Right ventricle myocardium inferior (tissue), 1 donor: ENCODE measurements at places on chromosomes 3 and 15.
A peak's percentile ranks its signal among the peaks of the same experiment; 100 is the strongest.

DNA sequence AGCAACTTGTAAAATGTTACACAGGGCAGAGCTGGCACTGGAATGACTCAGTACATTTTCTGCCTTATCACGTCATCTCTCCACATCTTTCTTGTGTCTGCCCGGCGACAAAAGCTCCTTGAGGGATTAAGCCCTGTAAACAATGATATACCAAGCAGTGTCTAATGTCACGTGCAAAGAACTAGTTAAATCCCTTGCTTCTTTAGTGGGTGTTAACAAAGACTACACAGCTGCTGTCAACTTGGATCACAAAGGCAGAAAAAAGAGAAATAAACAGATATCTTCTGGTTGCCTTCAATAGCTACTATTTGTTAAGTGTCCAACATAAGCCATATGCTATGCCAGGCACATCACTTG is 48.1 kb upstream of the FRMD4B start:
- no peak for DNase-seq

DNA sequence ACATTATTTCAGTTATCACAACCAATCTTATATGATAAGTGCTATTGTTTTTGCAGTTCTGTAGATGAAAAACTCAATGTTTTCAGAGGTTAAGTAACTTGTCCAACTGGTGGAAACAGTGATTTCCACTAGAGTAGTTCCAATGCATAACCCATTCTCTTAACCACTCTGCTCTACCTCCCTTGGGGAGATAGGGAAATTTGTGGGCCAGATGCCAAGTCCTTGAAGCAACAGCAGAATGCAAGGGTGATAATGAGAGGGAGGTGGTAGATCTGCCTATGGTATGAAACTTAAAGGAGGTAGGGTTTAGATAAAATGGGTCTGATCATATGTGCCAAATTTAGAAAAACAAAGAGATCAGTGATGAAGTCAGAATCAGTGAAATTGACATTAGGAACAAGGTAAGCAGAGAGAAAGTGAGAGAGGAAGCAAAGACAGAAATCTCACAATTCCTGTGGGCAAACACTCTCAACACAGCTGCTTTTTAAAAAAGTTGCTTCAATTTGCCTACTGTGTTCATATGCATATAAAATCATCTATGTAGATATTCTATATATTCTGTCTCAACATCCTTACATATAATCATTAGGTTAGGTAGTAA is 50.5 kb upstream of the UBP1 start:
- DNase-seq: no peak

GRCh38 chr3:107994956-107995715 is 95.7 kb downstream of the CD47 start:
- DNase-seq: no peak

GRCh38 chr3:67614195-67614594 is 40.2 kb downstream of the SUCLG2 start:
- no peak for DNase-seq

DNA sequence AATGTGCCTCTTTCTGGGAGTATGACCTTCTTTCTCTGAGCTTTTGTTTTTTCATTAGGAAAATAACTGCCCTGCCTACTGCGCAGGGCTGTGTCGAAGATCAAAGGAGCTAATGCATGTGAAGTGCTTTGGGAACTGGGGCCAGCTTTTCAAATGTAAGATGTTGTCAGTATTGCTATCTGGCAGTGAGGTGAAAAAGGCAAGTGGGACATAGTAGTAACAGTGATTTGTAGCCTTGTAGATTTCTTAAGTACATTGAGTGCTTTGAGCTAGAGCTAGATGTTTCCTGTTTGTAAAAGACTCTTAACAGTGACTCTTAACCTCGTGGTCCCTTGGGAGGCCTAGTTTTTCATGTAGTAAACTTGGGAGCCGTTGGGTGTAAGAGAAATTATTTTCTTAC is 126.5 kb downstream of the ECT2 start:
- DNase-seq: no peak

GRCh38 chr3:7015683-7016440 is 154.9 kb downstream of the GRM7 start:
- no peak for DNase-seq

GRCh38 chr15:58053315-58054153 is 12.0 kb downstream of the ALDH1A2 start:
- DNase-seq: no peak

DNA sequence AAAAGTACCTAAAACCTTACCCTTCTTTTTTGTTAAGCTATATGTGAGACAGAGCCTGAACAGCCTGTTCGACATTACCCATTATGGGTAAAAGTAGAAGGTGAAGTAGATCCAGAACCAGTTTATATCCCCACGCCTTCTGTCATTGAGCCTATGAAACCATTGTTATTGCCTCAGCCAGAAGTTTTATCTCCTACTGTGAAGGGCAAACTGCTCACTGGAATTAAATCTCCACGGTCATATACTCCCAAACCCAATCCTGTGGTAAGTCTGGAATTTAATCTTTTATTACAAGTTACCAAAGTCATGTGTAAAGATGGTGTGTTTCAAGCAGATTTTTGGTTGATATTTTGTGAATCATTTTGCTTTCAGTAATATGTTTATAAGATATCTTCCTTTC is 47.1 kb upstream of the MAPKBP1 start:
- DNase-seq: no peak

DNA sequence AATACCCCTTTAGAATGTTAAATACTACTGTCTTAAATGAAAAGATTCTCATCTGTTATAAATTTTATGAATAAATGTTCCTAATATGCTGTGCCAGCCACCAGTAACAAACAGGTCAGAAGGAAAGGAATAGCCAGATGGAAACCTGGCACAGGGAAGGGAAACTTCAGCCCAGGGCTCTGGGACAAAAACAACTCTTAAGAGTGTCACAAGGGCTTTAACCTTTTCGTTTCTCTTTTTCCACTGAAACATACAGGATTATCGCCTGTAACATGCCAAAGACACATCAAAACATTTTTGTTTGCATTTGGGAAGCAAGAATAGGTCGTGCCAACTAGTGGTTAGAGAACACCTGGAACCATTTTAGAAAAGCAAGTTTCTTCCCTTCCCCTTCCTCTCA is 109.0 kb upstream of the NEDD4 start:
- no peak for DNase-seq

- DNase-seq: no peak
Measured at GRCh38 chr3:17585394-17586325, 156.8 kb downstream of the TBC1D5 start.

- DNase-seq: no peak
Measured at GRCh38 chr3:177468331-177468730, 271.0 kb upstream of the TBL1XR1 start.

DNA sequence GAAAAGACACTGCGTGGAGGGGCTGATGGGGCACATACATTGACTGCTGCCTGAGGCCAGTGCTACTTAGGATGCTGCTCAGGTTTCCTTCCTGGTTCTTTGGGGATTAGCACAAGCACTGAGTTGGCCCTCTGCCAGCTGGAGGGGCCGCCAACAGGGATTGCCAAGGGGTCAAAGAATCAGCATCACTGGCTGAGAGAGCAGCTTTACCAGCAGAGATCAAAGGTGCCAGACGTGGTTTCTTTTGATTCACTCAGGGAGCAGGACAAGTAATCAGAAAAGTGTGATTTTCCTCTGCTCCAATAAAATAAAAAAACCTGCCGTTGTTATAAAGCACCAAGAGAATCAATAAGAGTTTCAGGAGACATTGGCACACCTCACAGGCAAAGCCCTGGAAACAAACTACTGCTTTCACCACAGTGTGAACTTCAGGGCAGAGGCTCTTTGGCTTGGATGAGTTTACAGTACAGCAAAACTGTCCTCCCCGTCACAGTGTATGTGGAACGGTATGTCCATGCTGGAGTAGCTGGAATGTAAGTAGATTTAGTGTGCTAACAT is 45.8 kb upstream of the FSIP1 start:
- DNase-seq: no peak

DNA sequence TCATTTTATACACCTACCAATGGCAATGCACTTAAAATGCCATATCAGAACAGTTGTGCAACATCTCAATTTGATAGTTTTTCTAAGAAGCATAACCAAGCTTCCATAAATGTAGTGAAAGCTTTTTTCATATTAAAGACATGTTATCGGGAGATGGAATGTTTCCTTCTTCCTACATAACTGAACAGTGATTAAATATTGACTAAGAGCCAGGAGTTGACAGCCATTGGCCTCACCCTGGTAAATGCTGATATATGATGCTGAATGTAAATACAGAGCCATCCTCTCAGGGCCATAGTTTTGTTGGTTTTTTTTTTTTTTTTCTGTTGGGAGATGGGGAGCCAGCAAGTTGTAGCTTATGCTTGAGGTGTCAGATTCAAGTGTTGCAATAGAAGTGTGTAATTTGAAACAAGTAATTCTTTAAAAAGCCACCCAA is 203.3 kb upstream of the IL12A start:
- DNase-seq: no peak

- DNase-seq: no peak
Measured at GRCh38 chr15:42045211-42045615, 24.4 kb upstream of the PLA2G4E start.

- no peak for DNase-seq
Measured at GRCh38 chr15:71708051-71708429, 102.3 kb upstream of the NR2E3 start.

DNA sequence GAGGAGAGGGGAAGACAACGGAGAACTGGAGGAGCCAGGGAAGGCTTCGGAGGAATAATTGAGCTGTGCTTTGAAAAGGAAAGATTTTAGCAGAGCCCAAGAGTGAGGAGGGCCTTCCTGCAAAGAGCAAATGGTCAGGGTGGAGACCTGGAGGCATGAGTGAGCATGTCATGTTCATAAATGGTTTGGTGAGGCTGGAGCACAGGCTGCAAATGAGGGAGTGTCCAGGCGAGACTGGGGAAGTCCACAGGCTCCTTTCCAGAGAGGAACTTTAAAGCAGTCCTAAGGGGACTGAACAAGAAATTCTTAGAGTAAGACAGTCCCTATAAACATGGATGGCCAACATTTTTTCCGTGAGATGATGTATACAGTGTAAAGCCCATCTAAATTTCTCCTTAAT is 108.8 kb downstream of the THSD4 start:
- no peak for DNase-seq

DNA sequence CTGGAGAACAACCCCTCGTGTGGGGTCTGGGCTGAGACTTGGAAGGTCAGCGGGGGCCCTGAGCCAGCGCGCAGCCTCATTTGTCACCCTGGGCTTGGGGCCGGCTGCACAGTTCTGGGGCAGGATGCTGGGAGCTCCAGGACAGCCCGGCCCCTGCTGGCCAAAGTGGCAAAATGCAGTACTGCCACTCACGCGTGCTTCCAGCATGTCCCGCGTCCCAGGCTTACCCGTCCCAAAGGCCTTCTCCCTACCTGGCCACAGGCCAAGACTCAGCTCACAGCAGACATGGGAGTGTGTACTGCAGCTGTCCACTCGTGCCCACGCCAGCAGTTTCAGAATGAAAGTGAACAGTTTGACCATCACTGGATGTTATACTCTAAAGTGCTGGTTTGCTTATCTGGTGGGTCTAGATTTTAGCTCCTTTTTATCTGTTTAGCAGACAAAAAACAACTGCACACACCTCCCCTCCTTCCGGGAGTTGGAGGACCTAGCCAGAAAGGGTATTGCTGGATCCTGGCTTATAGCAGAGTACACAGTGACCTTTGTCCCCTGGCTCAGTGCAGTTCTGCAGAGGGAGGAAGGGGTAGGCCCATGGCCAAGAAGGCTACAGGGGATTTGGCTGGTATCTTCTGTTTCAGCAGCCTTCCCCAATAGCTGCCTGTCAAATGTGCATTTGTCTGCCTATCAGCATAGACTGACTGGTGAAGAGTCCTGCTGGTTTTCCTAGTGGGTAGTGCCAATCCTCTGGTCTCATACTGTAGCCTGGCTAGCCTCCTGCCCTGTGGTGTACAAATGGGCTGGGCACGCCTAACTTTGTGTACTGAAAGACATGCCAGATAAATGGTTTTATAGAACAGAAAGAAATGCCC is 23.2 kb upstream of the IP6K2 start:
- DNase-seq: peak; percentile 95

GRCh38 chr15:65954289-65954741 is 85.0 kb downstream of the RAB11A start:
- no peak for DNase-seq

GRCh38 chr3:160893207-160893606 is 137.2 kb downstream of the PPM1L start:
- DNase-seq: no peak

DNA sequence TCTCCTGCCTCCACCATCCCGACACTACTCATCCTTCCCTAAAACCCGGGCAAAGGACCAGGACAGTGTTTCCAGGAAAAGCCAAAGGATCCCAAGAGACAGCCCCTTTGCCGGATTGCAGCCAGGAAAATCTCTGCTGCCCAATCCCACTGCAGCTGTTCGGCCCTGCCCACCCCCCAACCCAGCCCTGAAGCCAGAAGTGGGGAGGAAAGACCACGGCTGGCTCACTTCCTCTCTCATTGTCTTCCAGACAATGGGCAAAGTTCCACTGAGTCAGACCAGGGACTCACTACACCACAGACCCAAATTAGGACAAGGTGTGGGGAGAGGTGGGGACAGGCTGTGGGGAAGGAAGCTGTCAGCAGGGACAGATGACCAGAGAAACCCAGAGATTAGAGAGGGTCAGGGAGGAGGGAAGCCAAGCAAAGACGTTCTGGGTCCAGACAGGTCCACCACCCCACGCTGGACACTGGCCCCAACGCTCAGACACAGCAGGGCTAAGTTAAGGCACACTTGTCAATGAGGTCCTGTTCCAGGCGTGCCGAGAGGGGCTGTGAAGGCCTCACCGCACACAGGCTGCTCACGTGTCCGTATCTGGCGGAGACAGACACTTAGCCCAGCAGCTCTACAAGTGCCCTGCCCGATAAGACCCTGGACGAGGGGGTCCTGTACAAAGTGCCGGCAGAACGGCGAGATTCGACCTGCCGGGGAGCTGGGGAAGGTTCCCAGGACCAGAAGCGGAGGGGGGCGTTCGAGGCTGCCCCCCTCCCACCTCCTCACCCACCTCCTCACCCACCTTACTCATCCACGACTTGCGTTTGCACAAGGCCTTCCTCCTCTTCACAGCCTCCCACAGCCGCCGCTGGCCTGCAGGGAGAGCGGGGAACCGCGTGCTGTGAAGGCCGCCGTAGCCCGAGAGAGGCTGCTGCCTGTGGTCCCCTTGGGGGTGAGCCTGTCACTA is 21.9 kb downstream of the TNK2 start:
- DNase-seq: peak; percentile 67

GRCh38 chr3:41116851-41117250 is 82.5 kb upstream of the CTNNB1 start:
- no peak for DNase-seq

DNA sequence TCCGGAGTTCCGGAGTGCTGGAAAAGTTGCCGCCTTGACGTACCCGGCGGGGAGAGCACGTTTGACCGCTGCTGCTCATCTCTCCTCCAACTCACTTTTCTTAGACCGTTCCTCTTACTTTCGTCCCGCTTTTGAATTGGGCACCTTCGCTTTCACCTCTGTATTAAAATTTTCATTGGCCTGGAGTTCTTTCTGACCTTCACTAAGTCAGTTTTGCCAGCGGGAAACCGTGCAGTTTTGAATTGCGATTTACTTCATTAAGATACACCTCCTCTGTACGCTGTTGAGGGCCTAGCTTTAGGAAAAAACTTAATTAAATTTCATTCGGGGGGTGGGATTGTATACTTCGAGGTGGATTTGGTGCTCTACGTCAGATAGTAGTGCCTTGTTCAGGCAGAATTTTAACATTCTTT is 1.3 kb downstream of the GMPS start:
- no peak for DNase-seq

GRCh38 chr3:74891312-74891711 is 276.9 kb upstream of the CNTN3 start:
- DNase-seq: no peak
